ENCODE measurements at places on chromosomes 7 and 10. TPM values are rescaled to one million over a fixed set of nuclear protein-coding genes. Genes with fewer than 3 reads are reported as not detected.

The AKR1C2 gene
- 32.3 TPM for total RNA-seq

The PON3 gene
- total RNA-seq: not detected

The CFAP43 gene
- not detected for total RNA-seq

The PAPOLB gene
- total RNA-seq: 0.49 TPM
